ENCODE measurements at places on chromosomes 1 and 21.

- peak; percentile 82 for DNase-seq
Observed at GRCh38 chr1:223513309-223513708, 120.1 kb downstream of the CCDC185 start.

DNA sequence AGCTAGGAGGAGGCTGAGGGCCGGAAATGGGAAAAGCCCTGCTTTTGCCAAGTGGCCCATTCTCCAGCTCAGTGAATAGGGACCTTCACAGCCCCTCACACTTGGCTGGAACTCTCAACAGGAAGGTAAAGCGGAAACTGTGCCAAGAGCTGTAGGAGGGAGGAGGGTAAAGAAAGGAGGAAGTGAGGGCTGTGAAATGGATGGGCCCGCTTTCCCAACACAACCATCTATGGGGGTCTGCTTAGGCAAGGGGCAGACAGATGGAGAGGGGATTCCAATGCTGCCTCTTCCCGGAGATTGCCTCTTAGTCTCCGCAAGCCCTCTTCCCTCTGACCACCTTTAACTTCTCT, 5.2 kb downstream of the INKA2 start:
- DNase-seq = no peak

GRCh38 chr1:205812271-205812877, 624 bp downstream of the SLC41A1 start:
- DNase-seq = no peak

GRCh38 chr1:189323091-189323490, 1154.6 kb downstream of the BRINP3 start:
- DNase-seq = no peak

GRCh38 chr1:28812669-28813468, 899 bp downstream of the OPRD1 start:
- peak; percentile 26 for DNase-seq

- DNase-seq = no peak
Observed at GRCh38 chr1:234631721-234632125, 21.7 kb upstream of the IRF2BP2 start.

GRCh38 chr1:94015489-94015817, 105.5 kb downstream of the ABCA4 start:
- no peak for DNase-seq

DNA sequence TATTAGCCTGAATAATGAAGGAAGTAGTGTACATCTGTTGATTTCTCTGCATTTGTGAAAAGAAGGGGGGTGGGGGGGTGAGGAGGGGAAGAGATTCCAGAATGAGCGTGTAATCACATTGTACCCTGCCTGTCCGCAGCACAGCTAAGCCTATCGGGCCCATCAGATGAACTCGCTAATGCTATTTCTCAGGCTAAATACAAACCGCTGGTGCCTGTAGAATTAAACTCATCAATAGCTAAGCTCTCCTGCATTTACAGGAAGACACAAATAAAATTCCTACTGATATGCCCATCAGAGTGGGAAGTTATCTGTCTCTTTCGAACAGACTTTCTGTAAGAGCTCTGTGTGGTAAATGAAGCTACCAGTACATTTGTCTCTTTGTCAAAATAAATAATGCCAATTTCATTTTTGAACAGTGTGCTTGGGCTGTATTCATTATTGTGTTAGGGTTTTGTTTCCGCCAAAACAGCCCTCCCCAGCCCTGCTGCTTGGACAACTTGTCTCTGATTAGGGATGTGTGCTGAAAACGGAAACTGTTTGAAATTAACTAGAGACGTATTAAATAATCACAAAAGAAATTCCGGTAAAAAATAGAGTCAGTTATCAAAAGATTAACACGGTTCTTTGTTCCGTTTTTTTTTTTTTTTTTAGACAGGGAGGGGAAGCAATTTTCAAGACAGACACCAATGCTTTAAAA, 305.4 kb downstream of the TTLL7 start:
- peak; percentile 31 for DNase-seq

DNA sequence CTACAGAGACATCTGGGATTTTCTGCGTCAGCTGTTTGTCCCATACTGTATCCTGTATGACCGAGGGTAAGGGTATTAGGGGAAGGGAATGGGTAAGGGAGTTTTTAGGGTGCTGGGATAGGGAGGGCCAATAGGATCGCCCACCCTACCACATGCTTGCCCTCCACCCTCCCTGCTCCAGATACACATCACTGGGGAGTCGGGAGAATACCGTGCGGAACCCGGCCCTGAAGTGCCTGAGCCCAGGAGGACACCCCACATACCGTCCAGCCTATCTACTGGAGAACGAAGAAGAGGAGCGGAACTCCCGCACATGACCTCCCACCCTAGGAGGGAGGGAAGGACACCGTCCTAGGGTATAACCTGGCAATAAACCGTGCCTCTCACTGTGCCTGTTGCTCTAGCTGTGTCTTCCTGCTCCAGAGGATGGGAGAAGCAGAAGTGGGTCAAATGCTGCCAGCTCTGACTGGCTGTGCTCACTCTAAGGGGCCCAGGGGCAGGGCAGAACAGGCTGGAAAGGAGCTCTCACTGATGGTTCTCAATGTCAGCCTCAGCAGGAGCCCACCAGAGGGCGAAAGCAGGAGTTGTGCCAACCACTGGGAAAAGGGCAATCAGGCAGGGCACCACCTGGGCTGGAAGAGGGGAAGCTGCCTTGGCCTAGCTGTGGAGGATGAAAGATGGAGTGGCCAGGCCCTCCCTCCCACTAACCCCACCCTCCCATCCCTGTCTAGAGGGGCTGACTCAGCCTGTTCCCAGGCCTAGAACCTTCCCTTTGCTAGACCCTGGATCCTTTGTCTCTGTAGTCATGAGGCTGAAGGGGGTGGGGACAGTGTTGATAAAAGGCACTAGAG, 440 bp upstream of the LENEP start:
- peak; percentile 41 for DNase-seq

DNA sequence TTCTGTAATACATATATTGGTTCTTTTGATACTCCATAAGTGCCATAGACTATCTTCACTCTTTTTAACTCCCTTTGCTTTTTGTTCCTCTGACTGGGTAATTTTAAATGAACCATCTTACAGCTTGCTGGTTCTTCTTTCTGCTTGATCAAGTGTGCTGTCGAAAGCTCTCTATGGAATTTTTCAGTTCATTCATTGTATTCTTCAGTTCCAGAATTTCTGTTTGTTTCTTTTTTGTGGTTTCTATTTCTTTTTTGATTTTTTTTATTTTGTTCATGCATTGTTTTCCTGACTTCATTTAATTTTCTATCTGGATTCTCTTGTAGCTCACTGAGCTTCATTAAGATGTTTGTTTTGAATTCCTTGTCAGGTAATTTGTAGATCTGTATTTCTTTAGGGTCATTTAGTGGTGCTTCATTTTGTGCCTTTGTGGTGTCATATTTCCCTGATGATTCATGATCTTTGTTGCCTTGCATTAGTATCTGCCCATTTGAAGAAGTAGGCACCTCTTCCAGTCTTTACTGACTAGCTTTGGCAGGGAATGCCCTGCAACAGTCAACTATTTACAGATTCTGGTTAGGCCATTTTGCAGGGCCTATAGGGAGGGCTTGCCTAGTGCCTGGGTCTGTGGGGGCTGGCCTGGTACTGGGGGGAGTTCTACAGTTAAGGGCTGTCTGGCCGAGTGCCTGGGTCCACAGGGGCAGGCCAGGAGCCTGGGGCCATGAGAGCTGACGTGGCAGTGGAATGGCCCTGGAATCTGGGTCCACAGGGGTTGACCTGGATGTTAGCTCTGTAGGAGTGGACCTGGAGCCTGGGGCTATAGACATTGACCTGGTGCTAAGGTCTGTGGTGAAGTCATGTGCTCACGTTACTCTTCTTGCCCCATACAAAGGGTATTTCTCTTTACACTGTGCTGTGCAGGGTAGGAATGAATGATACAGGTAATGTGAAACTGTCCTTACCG, 89.7 kb downstream of the MAGI3 start:
- no peak for DNase-seq

- no peak for DNase-seq
Observed at GRCh38 chr1:41560931-41561330, 76.4 kb upstream of the EDN2 start.
